ENCODE measurements at places on chromosomes 6 and 20. TPM values are rescaled to one million over a fixed set of nuclear protein-coding genes. Genes with fewer than 3 reads are reported as not detected.

GTF2H4 gene
- 58.2 TPM for total RNA-seq

POM121L2 gene
- not detected for total RNA-seq

LINC00237 gene
- total RNA-seq = 0.90 TPM

DNA sequence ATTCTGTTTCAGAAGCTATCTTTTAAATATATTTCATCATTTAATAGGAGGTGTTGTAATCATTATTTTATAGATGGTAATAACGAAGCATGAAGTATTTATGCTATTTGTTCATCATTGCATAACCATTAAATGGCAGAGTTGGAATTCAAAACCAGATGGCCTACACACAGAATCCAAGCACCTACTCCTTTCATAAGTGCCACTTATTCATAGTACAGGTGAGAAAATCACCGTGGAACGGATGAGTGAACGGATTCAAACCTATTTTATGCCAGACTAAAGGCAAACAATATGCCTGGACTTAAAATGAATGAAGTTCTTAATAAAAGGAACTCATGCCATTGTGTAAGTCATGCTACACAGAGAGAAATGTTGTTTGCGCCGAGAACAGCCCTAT is 397.9 kb upstream of the ADGRB3 start:
- no peaks in the 10 kb centered on the region for H3K36me3 ChIP-seq
- H3K27ac ChIP-seq = no peak overlapping the region
- no peak overlapping the region for H3K4me3 ChIP-seq
- peaks cover 2% of the 10 kb centered on the region for H3K4me1 ChIP-seq
- no peak for DNase-seq

DNA sequence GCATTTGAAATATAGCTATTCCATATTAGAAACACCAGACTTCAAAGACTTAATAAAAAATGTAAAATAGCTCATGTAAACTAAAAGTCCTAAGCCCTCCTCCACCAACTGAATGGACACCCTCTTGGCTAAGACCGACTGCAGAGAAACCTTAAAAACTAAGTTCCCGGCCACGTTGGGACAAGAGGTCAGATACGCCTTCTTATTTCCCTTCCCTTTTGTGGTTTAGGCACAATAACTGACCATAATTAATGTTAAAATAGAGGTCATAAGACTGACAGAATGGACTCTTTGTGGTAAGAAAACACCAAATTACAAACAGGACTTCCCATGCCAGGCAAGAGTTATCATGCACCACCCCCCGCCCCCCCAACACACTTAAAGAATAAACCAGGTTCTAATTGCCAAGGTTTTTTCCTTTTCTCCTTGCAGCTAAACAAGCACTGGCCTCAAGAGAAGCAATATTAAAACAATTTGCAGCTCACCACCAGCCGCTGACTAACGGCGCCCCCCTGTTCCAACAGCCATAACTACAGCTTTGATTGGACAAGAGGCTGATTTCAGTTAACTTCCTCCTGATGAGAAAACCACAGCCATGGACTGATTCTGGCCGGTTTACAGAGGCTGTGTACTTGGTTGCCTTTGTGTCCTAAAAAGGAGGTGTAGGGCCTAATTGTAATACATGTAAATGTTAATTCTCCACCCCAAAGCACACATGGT is 10.7 kb upstream of the LAMP5 start:
- DNase-seq = peak; percentile 48
- no peaks in the 10 kb centered on the region for H3K4me1 ChIP-seq
- no peaks in the 10 kb centered on the region for H3K36me3 ChIP-seq
- H3K27me3 ChIP-seq = peaks cover 36% of the 10 kb centered on the region

DNA sequence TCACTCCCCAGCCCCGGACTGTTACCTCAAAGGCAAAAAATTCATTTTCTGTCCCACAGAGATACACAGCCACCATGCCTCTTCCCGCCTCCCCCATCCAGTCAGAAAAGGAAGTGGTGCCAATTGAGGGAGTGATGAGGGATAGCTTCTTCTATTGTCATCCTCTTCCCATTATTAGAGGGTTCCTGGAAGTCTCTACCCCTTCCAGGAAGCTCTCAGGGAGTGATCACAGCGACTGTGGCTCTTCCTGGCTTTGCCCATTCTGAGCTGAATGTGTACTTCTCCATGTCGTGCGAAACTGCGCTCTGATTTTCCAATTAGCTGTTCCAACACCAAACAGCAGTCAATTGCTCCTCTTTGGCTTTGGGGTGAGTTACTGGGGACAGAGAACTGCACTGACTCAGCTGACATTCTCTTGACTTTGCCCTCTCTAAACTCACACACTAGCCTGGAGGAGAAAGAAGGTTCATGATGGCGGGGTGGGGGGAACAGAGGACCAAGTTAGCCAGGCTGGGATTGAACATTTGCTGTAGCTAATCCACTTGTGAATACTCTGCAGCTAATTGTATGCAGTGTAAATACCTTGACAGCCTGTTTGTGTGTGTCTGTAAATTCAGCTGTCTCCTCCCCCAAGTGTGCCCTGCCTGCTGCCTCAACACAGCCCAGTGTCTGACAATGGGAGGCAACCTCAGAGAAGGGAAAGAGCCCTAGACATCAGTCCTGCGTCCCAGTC is 2.4 kb upstream of the MDGA1 start:
- no peak overlapping the region for H3K4me3 ChIP-seq
- no peak for DNase-seq
- H3K36me3 ChIP-seq = no peaks in the 10 kb centered on the region
- peaks cover 53% of the 10 kb centered on the region for H3K27me3 ChIP-seq
- H3K4me1 ChIP-seq = no peaks in the 10 kb centered on the region

GRCh38 chr20:19683188-19683587 is 74.9 kb upstream of the RIN2 start:
- H3K27me3 ChIP-seq = no peaks in the 10 kb centered on the region
- no peaks in the 10 kb centered on the region for H3K4me1 ChIP-seq
- H3K27ac ChIP-seq = no peak overlapping the region
- H3K4me3 ChIP-seq = no peak overlapping the region
- no peak for DNase-seq

GRCh38 chr6:168374541-168375071 is 55.0 kb upstream of the DACT2 start:
- H3K4me1 ChIP-seq = no peaks in the 10 kb centered on the region
- no peak overlapping the region for H3K4me3 ChIP-seq
- no peak for DNase-seq
- no peaks in the 10 kb centered on the region for H3K36me3 ChIP-seq
- H3K27me3 ChIP-seq = no peaks in the 10 kb centered on the region

GRCh38 chr6:21402368-21402767 is 191.2 kb upstream of the SOX4 start:
- no peak overlapping the region for H3K4me3 ChIP-seq
- no peaks in the 10 kb centered on the region for H3K36me3 ChIP-seq
- H3K27me3 ChIP-seq = no peaks in the 10 kb centered on the region
- no peaks in the 10 kb centered on the region for H3K4me1 ChIP-seq
- H3K27ac ChIP-seq = no peak overlapping the region
- no peak for DNase-seq

DNA sequence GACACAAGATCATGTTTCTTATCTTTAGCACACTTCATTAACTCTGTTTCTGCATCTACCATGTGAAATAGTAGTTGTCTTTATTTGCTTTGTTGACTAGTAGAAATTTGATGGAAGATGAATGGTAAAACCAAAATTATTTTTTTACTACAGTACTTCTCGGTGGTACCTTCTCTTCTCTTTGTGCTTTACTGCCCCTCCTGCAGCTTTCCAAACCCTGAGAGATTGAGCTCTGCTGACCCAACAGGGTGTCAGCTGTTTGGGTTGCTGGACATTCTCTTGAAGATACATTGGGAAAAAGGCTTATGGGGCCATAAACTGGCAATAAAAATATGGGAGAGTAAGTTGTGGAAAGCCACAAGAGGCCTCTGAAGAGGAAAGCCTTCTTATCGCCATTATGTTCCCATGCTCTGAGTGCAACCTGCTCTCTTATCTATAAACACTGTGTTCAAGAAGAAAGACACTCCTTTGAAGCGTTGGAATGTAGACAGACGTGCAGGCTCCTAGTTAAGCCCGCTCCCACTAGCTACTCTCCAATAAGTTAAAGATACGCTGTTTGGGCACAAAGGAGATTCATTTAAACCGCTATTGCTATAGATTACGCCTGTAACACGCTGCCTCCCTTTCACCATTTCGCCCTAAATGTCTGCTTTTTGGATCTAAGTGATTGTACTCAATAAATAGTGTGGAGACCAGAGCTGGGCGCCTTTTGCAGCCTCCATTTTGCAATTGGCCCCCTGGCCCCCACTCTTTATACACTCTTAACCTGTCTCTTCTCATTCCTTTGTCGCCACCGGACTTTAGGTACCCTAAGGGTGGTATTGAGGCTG is 60.1 kb upstream of the PRSS16 start:
- no peaks in the 10 kb centered on the region for H3K36me3 ChIP-seq
- H3K27me3 ChIP-seq = no peaks in the 10 kb centered on the region
- H3K27ac ChIP-seq = peak overlapping the region; percentile 43
- no peaks in the 10 kb centered on the region for H3K4me1 ChIP-seq
- DNase-seq = no peak

DNA sequence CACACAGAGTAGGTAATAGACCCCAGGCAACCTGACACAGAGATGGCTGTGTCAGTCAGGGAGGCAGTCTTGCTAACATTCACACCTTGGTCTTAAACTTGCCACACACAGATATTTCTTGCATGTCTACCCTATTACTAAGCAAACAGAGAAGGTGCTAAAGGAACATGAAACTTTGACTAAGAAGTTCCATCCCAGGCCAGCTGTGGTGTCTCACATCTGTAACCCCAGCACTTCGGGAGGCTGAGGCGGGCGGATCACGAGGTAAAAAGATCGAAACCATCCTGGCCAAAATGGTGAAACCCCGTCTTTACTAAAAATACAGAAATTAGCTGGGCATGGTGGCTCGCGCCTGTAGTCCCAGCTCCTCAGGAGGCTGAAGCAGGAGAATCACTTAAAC is 222.4 kb upstream of the JARID2 start:
- no peaks in the 10 kb centered on the region for H3K27me3 ChIP-seq
- DNase-seq = no peak
- H3K4me3 ChIP-seq = no peak overlapping the region
- H3K36me3 ChIP-seq = peaks cover 14% of the 10 kb centered on the region
- H3K4me1 ChIP-seq = peaks cover 3% of the 10 kb centered on the region

- no peak for DNase-seq
- H3K4me3 ChIP-seq = no peak overlapping the region
- H3K4me1 ChIP-seq = no peaks in the 10 kb centered on the region
- H3K27me3 ChIP-seq = no peaks in the 10 kb centered on the region
Observed at GRCh38 chr6:55040102-55040848, 134.0 kb upstream of the HCRTR2 start.

DNA sequence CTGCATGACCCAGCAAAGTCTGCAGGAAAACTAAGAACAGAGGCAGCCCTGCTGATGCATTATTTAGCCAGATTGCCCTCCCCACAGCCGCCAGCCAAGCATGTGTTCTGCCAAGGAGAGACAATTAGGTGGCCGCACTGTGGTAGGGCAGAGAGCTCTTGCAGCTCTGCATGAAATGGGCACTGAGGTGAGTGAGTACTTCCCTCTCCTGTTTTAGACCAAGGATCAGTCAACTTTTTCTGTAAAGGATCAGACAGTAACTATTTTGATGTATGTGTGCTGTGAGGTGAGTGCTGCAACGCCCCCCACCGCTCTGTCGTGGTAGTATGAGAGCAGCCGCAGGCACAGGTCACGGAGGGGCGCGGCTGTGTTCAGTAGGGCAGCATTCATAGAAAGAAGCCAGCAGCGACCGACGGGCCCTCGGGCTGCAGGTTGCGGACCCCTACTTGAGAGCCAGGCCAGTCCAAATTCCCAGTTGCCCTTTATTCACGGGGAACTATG is 23.8 kb upstream of the FAM50B start:
- H3K36me3 ChIP-seq = no peaks in the 10 kb centered on the region
- H3K4me1 ChIP-seq = no peaks in the 10 kb centered on the region
- H3K27me3 ChIP-seq = no peaks in the 10 kb centered on the region
- DNase-seq = peak; percentile 83
- no peak overlapping the region for H3K4me3 ChIP-seq

GRCh38 chr6:69801225-69801624 is 4.4 kb upstream of the LMBRD1 start:
- DNase-seq = no peak
- H3K27me3 ChIP-seq = no peaks in the 10 kb centered on the region
- no peaks in the 10 kb centered on the region for H3K36me3 ChIP-seq
- no peak overlapping the region for H3K27ac ChIP-seq
- H3K4me1 ChIP-seq = peaks cover 5% of the 10 kb centered on the region

DNA sequence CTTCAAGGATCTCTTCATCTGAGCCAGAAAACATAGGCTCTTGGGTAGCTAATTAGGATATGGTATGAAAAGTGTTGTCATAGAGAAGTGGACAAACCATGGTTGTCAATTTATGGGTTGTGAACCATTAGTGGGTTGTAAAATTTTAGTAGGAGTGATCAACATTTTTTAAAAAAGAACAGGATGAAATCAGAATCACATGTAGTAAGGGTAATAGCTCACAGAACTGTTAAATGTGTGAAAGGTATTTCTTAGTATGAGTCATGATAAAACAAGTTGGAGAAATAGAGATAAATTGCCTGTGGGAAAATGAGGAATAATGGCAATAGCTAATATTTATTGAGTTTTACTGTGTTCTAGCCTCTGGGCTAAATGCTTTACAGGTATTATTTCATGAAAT is 113.4 kb downstream of the MAP3K4 start:
- no peaks in the 10 kb centered on the region for H3K4me1 ChIP-seq
- H3K4me3 ChIP-seq = no peak overlapping the region
- H3K36me3 ChIP-seq = peaks cover 76% of the 10 kb centered on the region
- no peaks in the 10 kb centered on the region for H3K27me3 ChIP-seq

DNA sequence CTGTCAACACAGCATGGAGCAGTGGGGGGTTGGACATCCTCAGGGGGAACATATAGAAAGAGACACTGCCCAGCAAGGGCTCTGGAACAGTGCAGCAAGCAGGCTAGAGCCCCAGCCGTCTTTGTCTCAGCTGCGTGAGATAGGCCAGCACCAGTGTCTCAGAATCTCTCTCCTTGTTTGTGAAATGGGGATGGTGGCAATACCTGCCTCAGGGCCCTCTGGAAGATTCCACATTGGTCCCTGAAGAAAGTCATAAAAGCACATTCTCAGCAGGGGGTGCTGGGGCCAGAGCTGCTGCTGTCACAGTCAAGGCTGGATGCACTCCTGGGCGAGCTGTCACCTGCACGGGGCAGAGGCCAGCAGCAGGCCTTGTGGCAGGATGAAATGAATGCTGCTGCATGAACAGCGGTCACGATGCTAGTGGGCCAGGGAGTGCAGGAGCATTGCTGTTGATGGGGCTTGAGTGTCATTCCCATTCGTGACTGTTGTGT is 121.7 kb downstream of the SYCP2 start:
- H3K4me3 ChIP-seq = no peak overlapping the region
- H3K27me3 ChIP-seq = no peaks in the 10 kb centered on the region
- peak; percentile 17 for DNase-seq
- H3K27ac ChIP-seq = no peak overlapping the region
- H3K36me3 ChIP-seq = no peaks in the 10 kb centered on the region
- no peaks in the 10 kb centered on the region for H3K4me1 ChIP-seq

GRCh38 chr6:99618649-99619408 is 12.2 kb downstream of the PRDM13 start:
- DNase-seq = peak; percentile 91
- H3K27ac ChIP-seq = no peak overlapping the region
- no peaks in the 10 kb centered on the region for H3K36me3 ChIP-seq
- no peaks in the 10 kb centered on the region for H3K4me1 ChIP-seq

GRCh38 chr20:43710370-43711044 is 16.3 kb downstream of the GTSF1L start:
- DNase-seq = no peak
- H3K36me3 ChIP-seq = peaks cover 53% of the 10 kb centered on the region
- no peak overlapping the region for H3K27ac ChIP-seq
- H3K4me1 ChIP-seq = no peaks in the 10 kb centered on the region
- no peaks in the 10 kb centered on the region for H3K27me3 ChIP-seq

GRCh38 chr20:55079917-55080316 is 604.5 kb downstream of the DOK5 start:
- H3K4me3 ChIP-seq = no peak overlapping the region
- no peaks in the 10 kb centered on the region for H3K36me3 ChIP-seq
- H3K27ac ChIP-seq = no peak overlapping the region
- no peaks in the 10 kb centered on the region for H3K4me1 ChIP-seq
